ENCODE measurements at places on chromosomes 6 and 20. TPM values are rescaled to one million over a fixed set of nuclear protein-coding genes. Genes with fewer than 3 reads are reported as not detected.

TEAD3 gene
- total RNA-seq: 6.8 TPM

HSF2 gene
- total RNA-seq: 20.5 TPM

JARID2 gene
- 9.0 TPM for total RNA-seq

HLA-DRB5 gene
- not detected for total RNA-seq

PROKR2 gene
- total RNA-seq: not detected

NKX2-4 gene
- not detected for total RNA-seq

PTK7 gene
- 141 TPM for total RNA-seq

IP6K3 gene
- total RNA-seq: 0.18 TPM

SKIC2 gene
- 84.7 TPM for total RNA-seq

CRISP3 gene
- total RNA-seq: not detected

Measured in smooth muscle cell of bladder (primary cell).